ENCODE measurements at places on chromosomes 6 and 20. TPM values are rescaled to one million over a fixed set of nuclear protein-coding genes. Genes with fewer than 3 reads are reported as not detected.

- ATAC-seq, result no peak
Measured at GRCh38 chr20:9110916-9111432, 42.1 kb downstream of the PLCB4 start.

Gene DDX43
- not detected for total RNA-seq

Gene ENPP3
- total RNA-seq, result not detected

Gene FNDC1
- 0.13 TPM for total RNA-seq

DNA sequence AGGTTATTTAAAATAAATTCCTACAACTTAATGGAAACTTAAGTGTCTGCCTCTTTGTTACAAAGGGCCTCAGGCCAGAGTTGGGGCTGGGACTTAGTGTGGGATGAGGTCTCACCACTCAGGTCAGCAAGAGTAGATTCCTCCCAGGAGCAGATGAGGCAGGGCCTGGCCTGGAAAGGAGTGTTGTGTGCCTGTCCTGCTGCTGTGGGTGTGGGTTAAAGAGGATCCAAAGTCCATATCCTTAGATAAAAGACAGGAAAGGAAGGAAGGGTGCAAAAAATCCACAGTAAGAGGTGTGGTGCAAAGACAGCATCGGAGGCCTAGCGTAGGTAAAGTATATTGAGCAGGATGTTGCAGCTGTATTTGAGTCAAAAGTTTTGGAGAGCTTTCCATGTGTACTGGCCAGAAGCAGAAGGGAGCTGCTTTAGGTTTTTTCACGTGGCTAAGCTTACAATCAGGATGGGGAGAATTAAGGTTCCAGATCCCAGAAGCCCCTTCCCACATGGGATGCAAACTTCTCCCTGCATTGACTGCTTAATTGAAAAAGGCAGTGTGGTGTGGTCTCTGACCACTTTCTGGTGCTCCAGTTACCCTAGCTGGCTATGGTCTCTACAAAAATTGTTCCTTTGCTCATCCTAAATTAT, 12.8 kb upstream of the PLCG1 start:
- no peak for ATAC-seq
